Stimulated activated CD4-positive, alpha-beta T cell treated with anti-CD3 and anti-CD28 coated beads, Interleukin-12 subunit alpha, Interleukin-12 subunit beta, amount 100 ng/mL, for 24 hours (primary cell): ENCODE measurements at places on chromosomes 12 and 14.
A peak's percentile ranks its signal among the peaks of the same experiment; 100 is the strongest.

- no peak for DNase-seq
These were observed 24.5 kb downstream of the CDKN1B start for GRCh38 chr12:12741660-12742059.

DNA sequence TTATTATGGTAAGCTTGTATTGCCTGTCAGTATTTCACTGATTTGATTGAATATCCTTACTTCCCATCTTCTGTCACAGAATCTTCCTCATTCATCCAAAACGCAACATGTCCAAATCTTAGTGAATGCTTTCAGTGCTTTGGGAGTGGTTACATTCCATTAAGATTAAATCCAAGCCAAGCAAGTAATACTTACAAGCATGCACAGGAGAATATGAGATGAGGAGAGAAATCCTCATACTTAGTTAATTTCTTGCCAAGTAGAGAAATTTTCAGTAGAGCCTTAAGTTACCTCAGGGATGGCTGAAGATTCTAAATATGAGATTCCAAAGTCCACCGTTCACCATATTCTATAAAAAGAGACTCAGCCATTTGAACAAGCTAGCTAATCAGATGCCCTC is 316.0 kb downstream of the RAD51B start:
- no peak for DNase-seq

- peak; percentile 26 for DNase-seq
These were observed 121.7 kb downstream of the CHST11 start for GRCh38 chr12:104578453-104578852.

DNA sequence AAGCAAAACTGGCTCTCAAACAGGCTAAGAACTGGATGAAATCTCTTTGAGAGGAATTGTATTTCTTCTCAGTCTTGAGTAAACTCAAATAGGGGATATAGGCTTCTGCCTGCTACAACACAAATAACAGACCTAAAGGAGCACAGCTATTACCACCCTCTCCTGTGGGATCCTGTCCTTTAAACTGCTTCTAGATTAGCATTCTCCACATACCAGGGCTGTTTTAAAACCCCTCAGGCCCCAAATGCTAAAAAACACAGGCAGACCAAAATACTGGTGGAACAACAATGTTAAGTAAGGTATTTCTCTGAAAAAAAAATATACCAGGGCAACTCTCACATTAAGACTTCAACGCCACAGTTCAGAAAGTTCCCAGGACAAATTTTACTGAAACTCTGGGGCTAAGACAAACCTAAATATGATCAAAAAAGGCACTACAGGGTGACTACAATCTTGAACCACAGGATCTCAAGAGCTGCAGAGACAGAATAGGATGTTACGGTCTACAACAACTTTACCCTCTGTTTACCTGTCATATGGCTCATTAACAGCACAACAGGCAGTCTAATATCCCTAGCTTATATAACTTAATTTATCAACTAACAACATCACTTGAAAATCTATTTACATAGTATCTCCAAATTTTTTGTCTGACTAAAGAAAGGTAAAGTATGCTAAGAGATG is 7.2 kb downstream of the CPNE8 start:
- DNase-seq, result no peak
